ENCODE measurements at places on chromosomes 12 and 14.

DNA sequence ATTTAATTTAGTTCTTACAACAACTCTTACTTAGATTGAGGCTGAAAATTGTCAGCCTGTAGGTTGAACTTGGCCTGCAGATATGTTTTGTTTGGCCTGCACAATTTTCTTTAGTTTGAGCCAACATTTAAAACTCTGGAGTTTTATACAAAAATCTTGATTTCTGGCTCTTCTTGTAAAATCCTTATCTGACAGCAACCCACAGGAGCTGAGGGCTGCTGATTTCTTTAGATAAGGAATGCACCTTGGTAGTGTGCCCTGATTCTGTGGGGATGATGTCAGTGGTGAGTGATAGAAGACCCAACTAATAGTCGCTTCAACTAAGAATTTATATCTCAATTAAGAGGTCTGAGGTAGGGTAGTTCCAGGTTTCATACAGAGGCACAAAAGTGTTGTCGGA lies 49.5 kb downstream of the SOCS2 start:
- no peak for DNase-seq

GRCh38 chr14:105898482-105899010 lies 372.2 kb downstream of the TMEM121 start:
- DNase-seq = no peak

DNA sequence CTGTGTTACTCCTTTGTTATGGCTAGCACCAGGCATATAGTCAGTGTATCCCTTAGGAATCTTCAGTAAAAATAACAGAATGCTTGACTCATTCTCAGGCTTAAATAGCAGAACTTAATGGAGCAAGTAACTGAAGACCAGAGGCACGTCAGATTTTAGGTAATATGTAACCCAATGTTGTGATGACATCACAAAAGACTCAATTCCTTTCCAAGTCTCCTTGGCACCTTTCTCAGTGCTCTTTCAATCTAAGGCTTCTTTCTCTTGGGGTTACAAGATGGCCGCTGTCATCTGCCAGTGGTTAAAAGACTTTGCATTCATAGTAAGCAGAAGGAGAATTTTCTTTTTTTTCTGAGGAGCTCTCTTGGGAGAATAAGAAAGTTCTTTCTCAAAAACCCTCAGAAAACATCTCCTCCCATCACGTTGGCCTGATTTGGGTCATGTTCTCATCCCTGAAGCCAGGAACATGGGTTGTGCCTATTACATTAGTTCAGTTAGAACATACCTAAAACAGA lies 33.4 kb upstream of the DCN start:
- DNase-seq = no peak

- DNase-seq = no peak
These were observed 17.8 kb downstream of the FBXL14 start for GRCh38 chr12:1576410-1577241.

DNA sequence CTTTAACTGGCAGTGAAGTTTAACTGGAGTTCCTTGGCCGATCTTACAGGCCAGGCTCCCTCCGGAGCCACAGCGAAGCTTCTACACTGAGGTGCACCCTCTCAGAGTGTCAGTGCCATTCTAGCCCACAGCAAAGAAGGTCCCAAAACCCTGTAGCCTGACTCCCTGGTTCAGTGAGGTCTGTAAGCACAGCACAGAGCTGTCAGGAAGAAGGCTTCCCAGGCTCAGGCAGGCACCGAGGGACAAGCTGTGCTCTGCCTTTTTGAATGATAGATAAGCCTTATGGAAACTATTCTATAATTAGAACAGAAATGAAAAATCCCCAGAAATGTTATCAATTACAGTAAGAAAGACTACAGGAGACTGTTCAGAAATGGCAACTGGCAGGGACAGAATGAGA lies 40.2 kb downstream of the MOK start:
- no peak for DNase-seq

DNA sequence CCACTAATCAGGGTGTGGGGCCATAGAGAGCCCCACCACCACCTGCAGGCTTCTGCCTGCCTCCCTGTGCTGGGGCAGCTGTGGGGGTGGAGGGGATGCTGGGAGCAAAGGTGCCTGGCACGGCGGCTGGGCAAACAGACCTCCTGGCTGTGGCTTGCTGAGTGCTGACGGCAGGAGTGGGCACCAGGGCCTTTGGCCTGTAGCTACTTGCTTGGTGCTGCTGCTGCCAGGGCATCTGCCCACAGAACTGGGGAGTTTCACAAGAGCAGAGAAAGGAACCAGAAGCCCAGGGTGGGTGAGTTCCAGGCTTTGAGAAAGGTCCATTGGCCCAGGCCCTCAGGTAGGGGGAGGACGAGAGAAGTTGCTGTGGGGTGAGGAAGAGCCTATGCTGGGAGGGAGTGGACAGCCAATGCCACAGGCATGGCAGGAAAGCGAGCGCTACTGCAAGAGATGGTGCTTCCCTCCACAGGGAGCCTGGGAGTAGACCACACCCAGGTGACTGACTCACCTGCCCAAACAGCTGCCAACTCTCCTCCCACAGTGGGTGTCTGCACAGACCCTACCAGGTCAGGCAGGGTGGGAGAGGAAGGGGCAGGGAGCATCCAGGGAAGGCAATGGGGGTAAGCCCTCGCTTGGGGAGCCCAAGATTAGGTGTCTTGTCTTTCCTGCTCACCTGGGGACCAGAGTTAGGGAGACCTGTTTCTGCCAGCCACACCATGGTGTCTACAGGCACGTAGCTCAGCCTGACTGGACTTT lies 39.0 kb upstream of the HDAC7 start:
- DNase-seq = no peak

GRCh38 chr12:23217667-23218066 lies 592.7 kb downstream of the ETNK1 start:
- DNase-seq = no peak

GRCh38 chr14:101175731-101176534 lies 272.4 kb upstream of the RTL1 start:
- no peak for DNase-seq

DNA sequence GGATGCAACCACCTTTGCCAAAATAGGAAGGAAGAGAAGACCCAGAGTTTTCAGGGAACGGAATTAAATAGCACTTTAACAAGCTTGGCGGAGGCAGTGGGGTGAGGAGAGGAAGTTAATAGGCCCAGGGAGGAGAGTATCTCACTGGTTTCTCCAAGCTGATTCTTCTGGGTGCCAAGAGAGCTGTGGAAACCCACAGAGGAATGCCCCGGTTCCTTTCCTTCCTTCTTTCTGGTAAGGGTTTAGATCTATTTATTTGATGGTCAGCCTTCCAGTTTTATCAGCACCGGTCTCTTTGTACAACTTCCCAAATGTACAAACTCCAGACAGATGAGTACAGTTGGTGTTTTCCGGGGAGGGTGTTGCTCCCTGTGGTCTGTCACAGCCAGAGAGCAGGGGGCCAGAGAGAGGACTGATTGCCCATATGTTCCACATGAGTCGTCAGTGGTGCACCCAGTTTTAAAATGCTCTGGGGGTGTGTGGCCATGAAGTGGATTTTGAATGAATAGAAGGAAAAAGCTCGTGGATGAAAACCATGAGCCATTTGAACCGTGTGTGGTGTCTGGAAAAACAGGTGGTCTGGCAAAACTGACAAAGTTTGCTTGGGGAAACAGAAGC lies 26.6 kb downstream of the PRKCH start:
- DNase-seq = no peak

DNA sequence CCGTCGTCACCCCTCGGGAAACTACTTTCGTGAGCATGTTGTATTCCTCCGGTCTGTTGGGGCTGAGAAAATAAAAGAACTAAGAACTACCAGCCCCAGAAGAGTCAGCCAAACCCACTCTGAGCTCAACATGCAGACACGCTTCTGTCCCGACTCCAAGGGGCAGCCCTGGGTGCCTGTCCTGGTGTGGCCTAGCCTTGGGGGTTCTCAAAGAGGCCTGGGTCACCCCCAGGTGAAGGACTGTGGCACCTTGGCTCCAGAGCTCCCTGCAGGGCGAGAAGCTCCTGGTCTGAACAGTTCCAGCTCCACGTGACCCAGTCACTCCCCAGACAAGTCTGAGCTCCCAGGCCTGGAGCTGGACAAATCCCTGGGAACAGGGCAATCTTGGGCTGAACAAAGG lies 87.0 kb downstream of the VWF start:
- DNase-seq = no peak

GRCh38 chr14:69152181-69152901 lies 578 bp downstream of the DCAF5 start:
- DNase-seq = no peak

- no peak for DNase-seq
These were observed 178.0 kb upstream of the FKBP4 start for GRCh38 chr12:2616763-2617162.

GRCh38 chr14:62694075-62694474 lies 351.2 kb downstream of the KCNH5 start:
- no peak for DNase-seq

DNA sequence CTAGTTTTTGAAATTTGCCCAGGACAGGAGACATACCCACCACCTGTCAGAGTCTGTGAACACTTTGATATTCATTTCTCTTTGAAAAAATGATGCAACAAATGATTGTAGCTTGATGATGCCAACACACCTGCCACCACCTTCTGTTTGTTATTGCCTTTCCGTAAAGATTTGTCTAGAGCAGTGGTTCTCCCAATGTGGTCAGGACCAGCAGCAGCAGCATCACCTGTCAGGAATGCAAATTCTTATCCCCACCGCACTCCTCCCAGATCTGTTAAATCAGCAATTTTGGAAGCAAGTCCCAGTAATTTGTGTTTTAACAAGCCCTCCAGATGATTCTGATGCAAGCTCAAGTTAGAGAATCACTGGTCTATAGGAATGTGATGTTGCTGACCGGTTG lies 9.9 kb downstream of the CCDC175 start:
- no peak for DNase-seq

GRCh38 chr12:55762646-55763045 lies 19.7 kb downstream of the GDF11 start:
- DNase-seq = no peak

DNA sequence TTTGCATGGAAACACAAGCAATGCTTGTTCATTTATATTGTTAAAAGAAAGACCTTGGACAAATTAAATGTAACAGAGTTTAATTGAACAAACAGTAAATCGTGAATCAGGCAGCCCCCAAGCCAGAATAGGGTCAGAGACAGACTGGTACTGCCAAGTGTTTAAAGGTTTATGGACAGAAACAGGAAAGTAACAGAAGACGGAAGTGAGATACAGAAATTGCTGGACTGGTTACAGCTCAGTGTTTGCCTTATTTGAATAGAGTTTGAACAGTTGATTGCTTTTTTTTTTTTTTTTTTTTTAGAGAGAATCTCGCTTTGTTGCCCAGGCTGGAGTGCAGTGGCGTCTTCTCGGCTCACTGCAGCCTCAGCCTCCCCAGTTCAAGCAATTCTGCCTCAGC lies 50.3 kb downstream of the DAO start:
- no peak for DNase-seq

GRCh38 chr14:72928872-72929271 lies 2.6 kb downstream of the DCAF4 start:
- no peak for DNase-seq

DNA sequence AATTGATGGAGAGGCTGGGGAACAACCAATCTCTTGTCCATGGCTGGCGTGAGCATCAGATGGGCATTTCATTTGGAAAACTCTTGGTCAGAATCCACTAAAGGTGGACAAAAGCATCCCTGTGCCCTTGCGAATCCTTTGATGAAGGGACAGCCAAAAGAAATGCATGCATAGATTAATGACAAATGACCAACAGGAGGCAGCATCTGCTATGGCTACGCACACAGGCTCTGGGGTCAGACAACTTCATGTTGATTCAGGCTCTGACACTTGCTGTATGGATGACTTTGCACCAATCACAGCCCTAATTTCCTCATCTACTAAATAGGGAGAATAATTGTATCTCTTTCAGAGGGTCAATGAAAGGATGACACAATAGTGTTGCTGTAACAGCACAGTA lies 117.5 kb downstream of the ASCL4 start:
- DNase-seq = no peak

- DNase-seq = no peak
These were observed 1.9 kb upstream of the DHRS4 start for GRCh38 chr14:23951590-23952201.

- DNase-seq = no peak
These were observed 233.3 kb upstream of the PPFIA2 start for GRCh38 chr12:81992461-81992860.

DNA sequence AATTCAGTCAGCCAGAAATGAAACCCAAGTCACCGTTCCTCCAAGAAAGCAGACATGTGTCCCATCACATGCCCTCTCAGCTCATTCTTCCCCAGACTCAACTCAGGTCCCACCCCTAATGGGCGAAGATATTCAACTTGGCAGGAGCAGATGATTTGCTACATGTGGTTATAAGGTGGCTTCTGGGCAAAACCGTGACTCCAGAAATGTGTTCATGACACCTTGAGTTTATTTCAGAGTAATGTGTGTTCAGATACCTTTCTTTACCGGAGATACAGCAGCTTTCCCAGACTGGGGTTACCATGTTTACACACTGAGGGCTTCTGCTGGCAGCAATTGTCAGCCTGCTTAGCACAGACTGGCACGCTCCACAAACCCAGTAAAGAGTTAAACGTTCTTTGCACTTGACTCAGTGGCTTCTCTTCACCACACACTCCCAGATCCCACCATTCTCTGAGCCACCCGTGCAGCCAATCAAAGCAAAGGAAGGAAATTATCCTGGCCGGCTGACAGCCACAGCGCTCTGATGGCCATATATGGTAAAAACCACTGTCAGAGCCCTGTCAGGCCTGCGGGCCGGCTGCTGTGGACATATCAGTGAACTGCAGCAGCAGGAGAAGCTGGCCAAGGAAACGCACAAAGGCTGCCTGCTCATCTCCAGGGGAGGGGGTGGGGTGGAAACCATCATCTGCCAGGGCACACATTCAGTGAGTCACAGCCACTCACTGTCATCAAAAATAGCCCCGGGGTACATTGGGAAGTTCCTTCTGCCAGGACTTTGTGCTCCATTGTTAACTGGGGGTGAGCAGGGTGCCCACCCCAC lies 39.9 kb downstream of the CORO1C start:
- DNase-seq = peak; percentile 48

- DNase-seq = no peak
These were observed 7.7 kb downstream of the FBXW8 start for GRCh38 chr12:116918464-116918863.

DNA sequence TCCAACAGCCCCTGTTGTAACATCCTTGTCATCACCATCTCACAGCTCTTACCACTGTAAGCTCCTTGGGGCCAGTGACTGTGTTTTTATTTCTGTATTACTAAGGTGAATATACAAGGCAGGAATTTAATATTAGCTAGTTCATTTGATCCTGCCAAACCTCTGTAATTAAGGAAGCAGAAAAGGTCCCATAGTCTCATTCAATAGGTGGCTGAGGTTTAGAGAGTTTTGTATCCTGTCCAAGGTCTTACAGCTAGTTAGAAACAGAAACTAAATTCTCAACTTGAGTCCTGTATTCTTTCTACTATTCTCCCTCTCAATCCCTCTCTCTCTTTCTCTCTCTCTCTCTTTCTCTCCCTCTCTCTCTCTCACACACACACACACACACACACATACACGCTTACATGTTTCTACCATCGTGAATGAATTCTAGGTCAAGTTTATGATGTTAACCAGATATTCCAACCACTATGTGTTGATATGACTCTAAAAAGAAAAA lies 543 bp upstream of the GLIPR1 start:
- DNase-seq = no peak

- DNase-seq = no peak
These were observed 12.7 kb downstream of the PLBD2 start for GRCh38 chr12:113370923-113371682.
